ENCODE measurements at places on chromosomes 1 and 21. TPM values are rescaled to one million over a fixed set of nuclear protein-coding genes. Genes with fewer than 3 reads are reported as not detected.

DNA sequence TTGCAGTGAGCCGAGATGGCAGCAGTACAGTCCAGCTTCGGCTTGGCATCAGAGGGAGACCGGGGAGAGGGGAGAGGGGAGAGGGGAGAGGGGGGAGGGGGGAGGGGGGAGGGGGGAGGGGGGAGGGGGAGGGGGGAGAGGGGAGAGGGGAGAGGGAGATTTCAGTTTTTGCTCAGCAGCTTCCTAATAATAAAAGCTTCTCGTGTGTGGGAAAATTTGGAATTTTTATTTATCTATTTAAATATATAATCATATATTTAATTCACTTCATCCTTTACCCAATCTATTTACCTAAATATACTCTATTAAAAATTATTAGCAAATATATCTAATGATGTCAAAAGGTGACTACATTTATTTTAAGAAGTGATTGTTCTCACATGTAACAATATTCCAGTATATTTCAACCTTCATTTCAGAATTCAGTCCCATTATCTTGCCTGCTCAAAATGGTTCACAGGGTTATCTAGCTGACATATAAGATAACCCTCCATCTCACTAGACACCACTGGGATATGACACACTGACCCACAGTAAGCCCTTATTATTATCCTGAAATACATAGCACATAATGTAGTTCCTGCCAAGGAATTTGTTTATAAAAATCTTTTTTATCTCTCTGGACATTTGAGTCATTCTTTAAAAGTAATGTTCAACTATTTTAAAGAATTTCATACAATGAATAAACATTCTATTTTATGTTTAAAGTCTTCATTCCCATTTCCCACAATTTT, 105.9 kb downstream of the GPATCH2 start:
- H3K36me3 ChIP-seq, result no peaks in the 10 kb centered on the region
- no peak for DNase-seq
- no peak overlapping the region for H3K4me3 ChIP-seq

DNA sequence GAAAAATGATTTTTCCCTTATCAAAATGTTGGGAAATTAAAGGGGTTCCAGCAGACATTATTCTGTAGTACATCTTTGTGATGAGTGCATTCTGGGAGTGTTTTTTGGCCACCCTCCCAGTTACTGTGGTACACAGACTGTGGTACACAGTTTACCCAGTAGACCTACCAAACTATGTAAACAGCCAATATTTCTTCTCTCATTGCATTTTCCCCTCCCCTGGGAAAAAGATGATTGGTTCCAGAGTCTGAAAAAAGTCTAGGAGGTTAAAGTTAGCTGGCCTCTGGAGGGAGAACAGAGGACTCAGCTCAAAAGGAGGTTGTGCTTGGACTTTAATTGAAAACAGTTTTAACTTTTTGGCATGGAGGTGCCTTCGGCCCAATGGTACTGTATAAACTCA, 42.5 kb downstream of the PGM1 start:
- H3K27me3 ChIP-seq, result no peaks in the 10 kb centered on the region
- no peaks in the 10 kb centered on the region for H3K4me1 ChIP-seq
- H3K36me3 ChIP-seq, result no peaks in the 10 kb centered on the region
- no peak overlapping the region for H3K27ac ChIP-seq

- no peak for DNase-seq
- no peak overlapping the region for H3K4me3 ChIP-seq
These were observed 181.2 kb upstream of the IVNS1ABP start for GRCh38 chr1:185498207-185498606.

DNA sequence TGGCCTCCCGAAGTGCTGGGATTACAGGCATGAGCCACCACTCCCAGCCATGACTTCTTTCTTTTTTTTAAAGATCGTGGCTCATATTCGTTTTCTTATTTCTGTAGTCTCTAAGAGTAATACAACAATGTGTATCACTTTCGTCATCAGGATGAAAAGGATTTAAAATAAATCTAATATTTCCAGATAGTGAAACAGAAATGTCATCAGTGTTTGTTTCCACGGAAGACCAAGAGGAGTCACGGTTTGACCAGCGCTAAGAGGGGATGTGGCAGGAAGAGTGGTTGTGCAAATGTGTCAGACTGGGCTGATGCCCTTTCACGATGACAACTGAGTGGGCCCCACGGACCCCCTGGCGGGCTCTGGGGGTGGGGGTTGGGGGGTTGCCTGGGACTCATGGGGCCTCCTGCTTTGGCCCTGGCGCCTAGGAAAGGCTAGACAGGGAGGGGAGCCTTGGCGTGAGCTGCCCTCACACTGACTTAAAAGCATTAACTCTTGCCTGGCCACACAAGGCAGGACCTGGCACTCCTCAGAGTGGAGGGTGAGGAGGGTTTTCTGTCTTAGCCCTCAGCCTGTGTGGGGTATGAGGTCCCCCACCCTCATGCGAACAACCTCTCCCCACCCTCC, 8.4 kb downstream of the SOX13 start:
- peaks cover 9% of the 10 kb centered on the region for H3K4me1 ChIP-seq
- H3K27me3 ChIP-seq, result no peaks in the 10 kb centered on the region
- no peak for DNase-seq
- H3K27ac ChIP-seq, result no peak overlapping the region
- no peaks in the 10 kb centered on the region for H3K36me3 ChIP-seq

Gene GJA9
- 0.88 TPM for total RNA-seq

Gene NLRP3
- total RNA-seq, result 0.22 TPM

GRCh38 chr1:19229229-19229628, 19.2 kb upstream of the UBR4 start:
- DNase-seq, result no peak
- peaks cover 8% of the 10 kb centered on the region for H3K36me3 ChIP-seq
- H3K4me3 ChIP-seq, result no peak overlapping the region
